SIG-M5 (cell line): ENCODE measurements at places on chromosomes 13 and 19.
A peak's percentile ranks its signal among the peaks of the same experiment; 100 is the strongest.

- DNase-seq: no peak
These were observed 485 bp upstream of the ZNF845 start for GRCh38 chr19:53333066-53333462.

DNA sequence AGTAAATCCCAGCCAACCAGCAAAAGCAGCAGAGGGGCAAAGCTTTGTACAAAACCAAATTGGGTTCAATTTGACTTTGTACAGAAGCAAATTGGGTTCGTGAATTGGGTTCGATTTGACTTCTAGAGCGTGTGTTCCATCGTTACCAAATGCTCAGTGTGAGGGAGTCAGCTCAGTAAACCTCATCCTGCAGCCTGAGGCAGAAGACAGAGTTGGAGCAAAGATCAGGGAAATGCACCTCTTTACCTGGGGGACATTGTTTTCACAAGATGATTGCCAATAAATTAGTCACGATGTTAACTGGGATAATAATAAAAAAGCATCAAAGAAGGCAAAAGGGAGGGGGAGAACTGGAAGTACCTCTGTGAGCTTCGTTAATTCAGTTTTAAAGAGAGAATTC lies 1.5 kb downstream of the RAB20 start:
- no peak for DNase-seq

- no peak for DNase-seq
These were observed 42.0 kb downstream of the DCLK1 start for GRCh38 chr13:36089130-36089647.

DNA sequence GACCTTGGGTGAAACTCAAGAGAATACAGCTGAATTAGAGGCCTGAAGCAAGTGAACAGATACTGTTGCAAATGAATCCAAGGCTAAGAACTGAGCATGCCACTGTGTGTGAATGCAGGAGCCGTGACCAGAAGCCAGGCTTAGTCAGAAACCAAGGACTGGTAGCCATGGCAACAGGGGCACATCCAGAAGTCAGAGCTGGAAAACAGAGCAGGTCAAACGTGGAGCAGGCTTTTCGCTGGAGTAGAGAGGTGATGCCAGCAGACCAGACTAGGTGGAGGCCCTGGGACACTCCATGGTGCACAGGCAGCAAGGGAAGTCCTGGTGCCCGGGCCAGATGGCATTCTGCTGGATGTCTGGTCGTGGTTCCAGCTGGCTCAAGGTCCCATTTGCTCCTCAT lies 564.1 kb downstream of the PCDH9 start:
- DNase-seq: no peak

- DNase-seq: no peak
These were observed 108.9 kb upstream of the STARD13 start for GRCh38 chr13:33394294-33394932.

GRCh38 chr13:25657157-25657556 lies 285.4 kb downstream of the ATP8A2 start:
- DNase-seq: no peak

GRCh38 chr13:32164622-32165268 lies 133.2 kb downstream of the FRY start:
- DNase-seq: no peak

- DNase-seq: no peak
These were observed 46.4 kb upstream of the SHKBP1 start for GRCh38 chr19:40530091-40530901.

DNA sequence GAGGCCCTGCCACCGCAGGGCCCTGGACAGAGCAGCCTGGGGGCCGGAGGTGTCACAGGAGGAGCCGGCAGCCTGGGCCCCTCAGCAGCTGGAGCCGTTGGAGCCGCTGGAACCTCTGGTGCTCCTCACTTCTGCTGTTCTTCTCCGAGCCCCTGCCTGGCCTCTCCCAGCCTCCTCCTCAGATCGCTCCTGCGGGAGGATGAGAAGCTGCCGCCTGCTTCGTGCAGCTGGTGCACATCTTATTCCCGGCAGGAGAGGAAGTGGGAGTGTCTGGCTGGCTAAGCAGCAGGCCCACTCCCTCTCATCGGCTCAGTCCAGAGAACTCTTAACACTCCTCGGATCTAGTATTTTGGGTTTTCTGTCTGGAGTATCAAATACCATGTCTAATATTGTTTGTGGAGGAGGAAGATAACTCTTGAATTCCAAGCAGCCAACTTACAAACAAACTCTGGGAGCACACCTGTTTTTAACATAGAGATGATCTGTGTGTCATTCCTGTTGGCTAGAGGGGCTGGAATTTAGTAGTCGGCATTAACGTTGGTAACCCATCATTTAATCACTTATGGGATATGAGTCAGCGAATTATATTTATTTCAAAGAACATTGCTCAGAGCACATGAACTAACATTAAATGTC lies 37.1 kb upstream of the RNF113B start:
- DNase-seq: no peak

DNA sequence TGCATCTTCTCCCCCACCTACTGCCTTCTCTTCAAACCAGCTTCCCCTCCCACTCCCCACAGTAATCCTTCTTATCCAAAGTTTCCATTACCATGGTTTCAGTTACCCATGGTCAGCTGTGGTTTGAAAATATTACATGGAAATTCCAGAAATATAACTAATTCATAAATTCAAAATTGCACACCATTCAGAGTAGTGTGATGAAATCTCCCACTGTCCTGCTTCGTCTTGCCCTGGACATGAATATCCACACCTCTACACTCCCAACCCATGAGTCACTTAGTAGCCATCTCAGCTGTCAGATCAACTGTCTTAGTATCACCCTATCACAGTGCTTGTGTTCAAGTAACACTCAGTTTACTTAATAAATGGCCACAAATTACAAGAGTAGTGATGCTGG lies 3.8 kb upstream of the KCTD12 start:
- DNase-seq: no peak

- no peak for DNase-seq
These were observed 2.0 kb upstream of the TMEM221 start for GRCh38 chr19:17450264-17451075.

- DNase-seq: peak; percentile 91
These were observed 71.5 kb downstream of the NUFIP1 start for GRCh38 chr13:44917589-44918325.

GRCh38 chr13:19643652-19644051 lies 10.2 kb downstream of the MPHOSPH8 start:
- DNase-seq: no peak

DNA sequence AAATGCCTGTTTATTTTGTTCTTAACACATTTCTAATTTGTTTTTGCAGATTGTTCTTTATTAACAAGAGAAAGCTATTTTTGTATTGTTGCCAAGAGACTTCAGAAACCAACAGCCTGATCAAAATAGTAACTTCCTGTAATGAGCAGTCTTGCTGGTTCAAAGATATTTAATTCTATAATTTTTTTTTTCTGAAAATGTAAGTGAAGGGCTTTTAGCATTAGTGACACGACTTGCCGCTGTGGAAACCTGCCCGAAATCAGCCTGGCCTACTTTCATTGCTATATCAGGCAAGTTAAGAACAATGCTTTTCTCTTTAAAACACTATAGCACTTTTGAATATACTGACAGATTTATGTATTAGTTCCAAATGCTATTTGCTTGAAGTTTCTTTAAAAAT lies 374.3 kb downstream of the EFNB2 start:
- DNase-seq: no peak

GRCh38 chr19:44620667-44621066 lies 7.3 kb downstream of the IGSF23 start:
- DNase-seq: no peak

GRCh38 chr13:84446972-84447639 lies 564.8 kb upstream of the SLITRK1 start:
- no peak for DNase-seq

- DNase-seq: no peak
These were observed 96.2 kb downstream of the ZIC5 start for GRCh38 chr13:99875391-99875790.

DNA sequence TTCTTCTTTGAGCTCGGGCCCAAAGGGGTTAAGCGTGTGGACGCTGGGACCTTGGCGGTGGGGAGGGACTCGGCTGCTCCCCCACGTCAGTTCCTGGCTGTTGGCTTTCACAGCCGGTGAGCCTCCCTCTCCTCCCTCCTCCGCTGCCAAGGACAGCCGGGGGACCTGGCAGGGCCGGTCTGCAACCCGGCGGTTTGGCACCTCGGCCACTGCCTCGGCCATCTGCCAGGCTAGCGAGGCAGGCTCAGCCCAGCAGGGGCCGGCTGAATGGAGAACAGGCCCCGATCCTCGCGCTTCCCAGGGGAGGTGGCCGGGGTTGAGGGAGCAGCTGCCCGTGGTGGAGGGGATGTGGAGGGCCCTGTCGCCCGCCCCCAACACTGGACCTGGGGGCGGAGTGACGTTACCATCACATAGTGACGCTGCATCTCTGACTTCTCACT lies 5.0 kb downstream of the TLE5 start:
- no peak for DNase-seq

- peak; percentile 66 for DNase-seq
These were observed 28.4 kb downstream of the UBAC2 start for GRCh38 chr13:99228737-99229691.

DNA sequence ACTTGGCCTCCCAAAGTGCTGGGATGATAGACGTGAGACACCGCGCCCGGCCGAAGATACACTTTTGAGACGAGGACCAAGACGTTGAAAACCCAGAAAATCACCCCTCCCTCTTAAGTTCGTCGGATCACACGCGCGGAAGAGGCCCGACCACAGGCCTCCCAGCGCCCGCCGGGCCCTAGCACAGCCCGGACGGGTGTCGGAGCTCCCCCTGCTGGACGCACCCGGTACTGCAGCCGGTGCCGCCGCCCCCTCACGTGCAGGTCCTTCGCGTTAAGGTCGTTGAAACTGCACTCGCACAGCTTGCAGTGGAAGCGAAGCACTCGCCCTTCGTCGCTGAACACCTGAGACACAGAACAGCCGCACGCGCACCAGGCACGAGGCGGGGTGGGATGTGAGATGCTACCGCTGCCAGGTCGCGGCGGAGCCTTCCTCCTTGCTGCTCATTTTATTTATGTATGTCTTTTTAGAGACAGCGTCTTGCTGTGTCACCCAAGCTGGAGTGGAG lies 35.7 kb upstream of the MATK start:
- DNase-seq: no peak

- no peak for DNase-seq
These were observed at the start of gene ZNF625 for GRCh38 chr19:12156223-12157058. Gene ZNF625 (minus strand): TSS chr19:12156734. CDS start chr19:12156558, 176 bp downstream.

- DNase-seq: no peak
These were observed 33.5 kb downstream of the FAM216B start for GRCh38 chr13:42814868-42815267.

DNA sequence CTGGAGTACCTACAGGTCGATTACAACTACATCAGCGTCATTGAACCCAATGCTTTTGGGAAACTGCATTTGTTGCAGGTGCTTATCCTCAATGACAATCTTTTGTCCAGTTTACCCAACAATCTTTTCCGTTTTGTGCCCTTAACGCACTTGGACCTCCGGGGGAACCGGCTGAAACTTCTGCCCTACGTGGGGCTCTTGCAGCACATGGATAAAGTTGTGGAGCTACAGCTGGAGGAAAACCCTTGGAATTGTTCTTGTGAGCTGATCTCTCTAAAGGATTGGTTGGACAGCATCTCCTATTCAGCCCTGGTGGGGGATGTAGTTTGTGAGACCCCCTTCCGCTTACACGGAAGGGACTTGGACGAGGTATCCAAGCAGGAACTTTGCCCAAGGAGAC lies 4.7 kb downstream of the SLITRK5 start:
- DNase-seq: no peak

DNA sequence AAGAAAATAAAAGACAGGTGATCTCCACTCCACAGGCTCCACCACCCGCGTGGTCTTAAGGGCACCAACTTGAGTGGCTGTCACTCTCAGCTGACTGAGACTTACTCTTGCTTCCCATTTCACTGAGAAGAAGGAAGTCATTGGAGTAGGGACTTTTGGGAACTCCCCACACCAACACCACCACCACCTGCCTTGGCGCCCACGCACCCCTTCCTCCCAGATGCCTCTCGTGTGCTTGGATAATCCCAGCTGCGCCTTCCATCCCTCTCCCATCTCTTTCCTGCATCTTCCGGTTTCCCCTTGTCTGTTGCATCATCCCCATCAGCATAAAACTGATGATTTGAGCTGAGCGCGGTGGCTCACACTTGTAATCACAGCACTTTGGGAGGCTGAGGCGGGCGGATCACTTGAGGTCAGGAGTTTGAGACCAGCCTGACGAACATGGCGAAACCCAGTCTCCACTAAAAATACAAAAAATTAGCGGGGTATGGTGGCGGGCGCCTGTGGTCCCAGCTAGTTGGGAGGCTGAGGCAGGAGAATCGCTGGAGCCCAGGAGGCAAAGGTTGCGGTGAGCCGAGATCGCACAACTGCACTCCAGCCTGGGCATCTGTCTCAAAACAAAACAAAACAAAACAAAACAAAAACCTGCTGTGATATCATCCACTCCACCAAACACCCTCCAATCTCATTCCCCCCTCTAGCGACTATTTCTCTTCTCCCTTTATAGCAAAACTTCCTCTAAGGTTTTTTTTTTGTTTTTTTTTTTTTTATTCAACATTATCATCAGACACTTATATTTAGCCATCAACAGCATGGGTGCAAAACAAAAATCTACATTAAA lies 25.5 kb downstream of the AP2S1 start:
- no peak for DNase-seq

DNA sequence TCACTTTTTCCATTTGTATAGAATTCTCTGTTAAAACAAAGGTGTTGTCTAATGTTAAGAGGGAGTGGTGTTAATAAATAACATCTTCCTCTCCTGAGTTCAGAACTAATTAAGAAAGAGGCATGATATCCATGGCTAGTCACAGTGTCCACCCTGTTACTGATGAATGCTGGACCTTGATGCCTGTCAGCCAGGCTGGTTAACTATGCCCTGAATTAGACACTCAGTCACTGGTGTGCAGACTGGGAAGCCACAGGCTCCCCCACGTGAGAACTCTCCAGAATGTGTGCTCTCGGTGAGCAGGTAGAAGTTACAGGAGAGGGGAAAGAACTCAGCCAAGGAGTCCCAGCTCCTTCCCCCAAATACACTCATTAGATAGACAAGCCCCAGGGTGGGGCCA lies 56.1 kb upstream of the RNF113B start:
- no peak for DNase-seq

GRCh38 chr13:46586751-46587514 lies 34.0 kb downstream of the LRCH1 start:
- DNase-seq: no peak
